ENCODE measurements at places on chromosomes 1 and 21.

DNA sequence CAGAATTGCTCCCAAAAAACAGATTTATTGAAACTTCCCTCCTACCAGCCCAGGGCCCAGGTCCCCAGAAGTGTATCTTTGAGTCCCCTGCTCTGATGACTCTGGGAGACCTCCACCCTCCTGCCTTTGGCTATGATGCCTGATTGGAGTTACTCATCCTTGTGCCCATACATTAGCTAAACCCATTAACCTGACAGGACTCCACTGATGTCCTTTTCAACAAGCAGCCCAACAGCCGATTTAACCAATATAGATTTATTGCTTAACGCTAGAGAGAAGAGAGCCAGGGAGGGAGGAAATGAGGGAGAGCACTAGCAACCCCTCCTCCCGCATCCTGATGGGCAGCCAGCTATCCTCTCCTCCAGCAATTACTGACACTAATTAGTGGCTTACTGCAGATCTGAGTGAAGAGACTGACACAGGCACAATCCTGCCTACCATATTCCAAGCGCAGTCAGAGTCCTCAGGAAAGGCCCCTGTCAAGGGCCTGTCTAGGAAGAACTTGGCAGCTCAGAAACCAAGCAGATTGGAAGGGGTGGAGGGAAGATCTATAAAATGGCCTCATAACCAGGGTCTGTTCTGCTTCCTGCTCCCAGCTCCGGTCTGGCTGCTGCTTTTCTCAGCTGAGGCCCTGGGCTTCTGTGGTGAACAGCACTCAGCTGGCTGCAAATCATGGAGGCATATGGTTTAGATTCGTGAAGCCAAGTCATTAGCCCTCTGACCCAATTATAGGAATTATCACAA, 484.5 kb upstream of the DAB1 start:
- no peaks in the 10 kb centered on the region for H3K36me3 ChIP-seq
- H3K27me3 ChIP-seq, result no peaks in the 10 kb centered on the region
- H3K4me3 ChIP-seq, result no peak overlapping the region
- no peaks in the 10 kb centered on the region for H3K4me1 ChIP-seq
- no peak for DNase-seq

DNA sequence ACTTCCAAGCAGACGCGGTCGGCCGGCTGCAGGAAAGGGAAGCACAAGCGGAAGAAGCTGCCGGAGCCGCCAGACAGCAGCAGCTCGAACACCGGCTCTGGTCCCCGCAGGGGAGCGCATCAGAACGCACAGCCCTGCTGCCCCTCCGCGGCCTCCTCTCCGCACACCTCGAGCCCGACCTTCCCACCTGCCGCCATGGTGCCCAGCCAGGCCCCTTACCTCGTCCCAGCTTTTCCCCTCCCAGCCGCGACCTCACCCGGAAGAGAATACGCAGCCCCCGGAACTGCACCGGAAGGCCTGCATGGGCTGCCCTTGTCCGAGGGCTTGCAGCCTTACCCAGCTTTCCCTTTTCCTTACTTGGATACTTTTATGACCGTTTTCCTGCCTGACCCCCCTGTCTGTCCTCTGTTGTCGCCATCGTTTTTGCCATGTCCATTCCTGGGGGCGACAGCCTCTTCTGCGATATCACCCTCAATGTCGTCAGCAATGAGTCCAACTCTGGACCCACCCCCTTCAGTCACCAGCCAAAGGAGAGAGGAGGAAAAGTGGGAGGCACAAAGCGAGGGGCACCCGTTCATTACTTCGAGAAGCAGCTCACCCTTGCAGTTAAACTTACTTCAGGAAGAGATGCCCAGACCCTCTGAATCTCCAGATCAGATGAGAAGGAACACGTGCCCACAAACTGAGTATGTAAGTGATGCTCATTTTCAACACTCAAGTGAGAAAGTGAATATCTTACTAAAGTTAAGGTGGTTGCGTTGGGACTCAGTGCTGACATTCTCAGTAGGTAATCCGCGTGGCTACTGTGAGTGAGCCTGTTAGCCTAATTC, 25.5 kb downstream of the UTS2 start:
- peaks cover 4% of the 10 kb centered on the region for H3K36me3 ChIP-seq
- H3K4me1 ChIP-seq, result peaks cover 4% of the 10 kb centered on the region

GRCh38 chr1:55156608-55157007, 58.6 kb downstream of the USP24 start:
- H3K36me3 ChIP-seq, result peaks cover 16% of the 10 kb centered on the region
- H3K4me3 ChIP-seq, result no peak overlapping the region
- no peaks in the 10 kb centered on the region for H3K27me3 ChIP-seq
- peaks cover 16% of the 10 kb centered on the region for H3K4me1 ChIP-seq
- no peak overlapping the region for H3K27ac ChIP-seq

GRCh38 chr21:43985690-43986251, 26.3 kb upstream of the TRAPPC10 start:
- no peak overlapping the region for H3K4me3 ChIP-seq
- H3K4me1 ChIP-seq, result peaks cover 36% of the 10 kb centered on the region
- H3K27me3 ChIP-seq, result no peaks in the 10 kb centered on the region
- H3K27ac ChIP-seq, result no peak overlapping the region

GRCh38 chr1:109912873-109913272, 2.2 kb downstream of the CSF1 start:
- no peak for DNase-seq
- peak overlapping the region; percentile 58 for H3K4me3 ChIP-seq
- peaks cover 15% of the 10 kb centered on the region for H3K4me1 ChIP-seq
- peak overlapping the region; percentile 84 for H3K27ac ChIP-seq
- no peaks in the 10 kb centered on the region for H3K27me3 ChIP-seq
- peaks cover 39% of the 10 kb centered on the region for H3K36me3 ChIP-seq

DNA sequence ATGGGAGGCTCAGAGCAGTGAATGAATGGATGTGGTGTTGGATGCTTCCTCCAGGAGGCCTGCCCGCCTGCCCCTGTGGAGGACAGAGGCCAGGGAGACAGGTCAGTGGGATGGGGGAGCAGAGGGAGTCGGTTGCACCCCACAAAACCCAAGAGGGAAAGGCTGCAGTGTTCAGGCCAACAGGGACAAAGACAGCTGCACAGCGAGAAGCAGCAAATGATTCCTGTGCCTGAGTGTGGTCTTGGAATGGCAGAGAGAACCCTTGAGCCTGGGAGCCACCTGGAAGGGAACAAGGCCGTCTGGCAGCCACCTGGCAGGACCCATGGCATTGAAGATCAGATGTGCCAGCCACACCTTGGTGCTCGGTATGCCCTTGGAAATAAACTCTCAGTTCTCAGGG, 8.1 kb downstream of the TFF3 start:
- H3K36me3 ChIP-seq, result no peaks in the 10 kb centered on the region
- peaks cover 15% of the 10 kb centered on the region for H3K27me3 ChIP-seq
- DNase-seq, result no peak
- no peak overlapping the region for H3K27ac ChIP-seq
- H3K4me3 ChIP-seq, result no peak overlapping the region
- peaks cover 7% of the 10 kb centered on the region for H3K4me1 ChIP-seq

DNA sequence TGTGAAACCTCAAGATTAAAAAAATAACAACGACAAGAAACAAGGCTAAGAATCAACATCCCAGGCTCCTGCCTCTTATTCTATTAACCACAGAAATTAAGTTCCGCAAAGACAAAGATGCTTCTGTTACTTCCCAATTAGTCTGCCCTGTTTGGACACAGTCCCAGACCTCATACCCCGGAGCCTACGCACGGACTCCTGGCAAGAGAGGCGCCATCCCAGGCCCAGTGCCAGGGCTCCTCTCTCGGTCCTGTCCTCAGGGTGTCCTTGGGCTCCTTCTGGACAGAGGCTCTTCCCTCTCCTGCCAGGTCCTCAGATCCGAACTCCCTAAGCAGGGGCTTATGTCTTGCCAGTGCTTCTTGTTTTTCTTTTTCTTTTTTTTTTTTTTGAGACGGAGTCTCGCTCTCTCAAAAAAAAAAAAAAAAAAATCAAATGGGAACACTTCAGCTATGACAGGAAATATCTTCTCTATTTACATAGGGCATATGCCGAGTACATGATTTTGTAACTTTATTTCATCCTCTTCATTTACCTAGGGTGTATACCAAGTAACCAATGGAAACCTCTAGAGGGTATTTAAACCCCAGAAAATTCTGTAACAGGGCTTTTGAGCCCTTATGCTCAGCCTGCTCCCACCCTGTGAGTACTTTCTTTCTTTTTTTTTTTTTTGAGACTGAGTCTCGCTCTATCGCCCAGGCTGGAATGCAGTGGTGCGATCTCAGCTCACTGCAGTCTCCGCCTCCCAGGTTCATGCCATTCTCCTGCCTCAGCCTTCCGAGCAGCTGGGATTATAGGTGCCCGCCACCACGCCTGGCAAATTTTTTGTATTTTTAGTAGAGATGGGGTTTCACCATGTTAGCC, 11.7 kb upstream of the ENO1 start:
- peak overlapping the region; percentile 73 for H3K27ac ChIP-seq
- H3K4me1 ChIP-seq, result peaks cover 29% of the 10 kb centered on the region
- H3K4me3 ChIP-seq, result no peak overlapping the region
- no peaks in the 10 kb centered on the region for H3K36me3 ChIP-seq

DNA sequence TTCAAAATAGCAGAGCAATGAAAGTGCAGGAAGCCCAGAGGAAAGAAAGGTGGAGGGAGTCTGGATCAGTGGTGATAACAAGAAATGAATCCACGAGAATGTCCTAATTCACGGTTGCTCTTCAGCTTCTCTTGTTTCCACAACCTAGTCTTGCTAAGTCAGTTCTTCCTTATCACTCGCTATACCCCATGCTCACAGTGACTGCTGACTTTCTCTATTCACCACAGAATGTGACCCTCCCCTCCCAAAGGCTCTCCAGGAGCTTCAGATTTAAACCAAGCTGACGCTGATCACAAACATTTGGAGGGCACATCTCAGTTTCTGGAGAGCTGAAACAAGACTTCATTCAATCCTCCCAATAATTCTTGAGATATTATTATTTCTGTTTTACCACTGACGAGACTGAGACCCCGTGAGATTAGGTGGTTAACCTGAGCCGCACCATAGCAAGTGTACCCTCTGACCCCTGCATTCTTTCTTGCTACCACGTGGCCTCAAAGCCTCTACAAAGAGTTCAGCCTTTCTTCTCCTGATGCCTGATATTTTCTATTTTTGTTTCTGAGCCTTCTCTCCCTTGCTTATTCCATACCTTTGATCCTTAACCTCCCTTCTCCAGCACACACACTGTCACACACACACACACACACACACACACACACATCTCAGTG, 10.7 kb upstream of the CCN1 start:
- no peaks in the 10 kb centered on the region for H3K4me1 ChIP-seq
- no peaks in the 10 kb centered on the region for H3K27me3 ChIP-seq

DNA sequence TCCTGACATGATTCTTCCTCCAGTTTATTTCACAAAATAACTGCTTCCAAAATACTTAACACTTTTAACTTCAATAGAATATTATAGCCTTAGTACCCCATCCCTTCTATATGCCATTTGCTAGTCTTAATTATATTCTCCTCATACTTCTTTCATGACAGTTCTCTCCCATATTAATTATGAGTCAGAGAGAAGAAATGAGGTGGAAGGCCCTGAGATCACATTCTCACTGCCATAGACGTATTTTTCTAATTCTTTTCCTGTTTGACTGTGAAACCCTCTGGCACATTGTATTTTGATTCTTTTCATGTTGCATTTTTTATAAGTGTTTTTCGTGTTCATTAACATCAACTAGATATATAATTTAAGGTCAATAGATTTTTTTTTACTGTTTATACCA, 88.4 kb downstream of the GTF2B start:
- H3K27me3 ChIP-seq, result no peaks in the 10 kb centered on the region
- no peak for DNase-seq
- peaks cover 19% of the 10 kb centered on the region for H3K4me1 ChIP-seq
- no peak overlapping the region for H3K4me3 ChIP-seq
- H3K27ac ChIP-seq, result no peak overlapping the region
- no peaks in the 10 kb centered on the region for H3K36me3 ChIP-seq

- no peak for DNase-seq
- no peaks in the 10 kb centered on the region for H3K36me3 ChIP-seq
- no peak overlapping the region for H3K27ac ChIP-seq
- no peaks in the 10 kb centered on the region for H3K27me3 ChIP-seq
- H3K4me1 ChIP-seq, result peaks cover 58% of the 10 kb centered on the region
- H3K4me3 ChIP-seq, result no peak overlapping the region
Measured at GRCh38 chr1:223840254-223840653, 5.5 kb downstream of the TP53BP2 start.

- DNase-seq, result no peak
- H3K36me3 ChIP-seq, result no peaks in the 10 kb centered on the region
- peaks cover 2% of the 10 kb centered on the region for H3K27me3 ChIP-seq
- no peak overlapping the region for H3K27ac ChIP-seq
- H3K4me1 ChIP-seq, result no peaks in the 10 kb centered on the region
Measured at GRCh38 chr1:180221462-180221861, 8.6 kb upstream of the LHX4 start.

DNA sequence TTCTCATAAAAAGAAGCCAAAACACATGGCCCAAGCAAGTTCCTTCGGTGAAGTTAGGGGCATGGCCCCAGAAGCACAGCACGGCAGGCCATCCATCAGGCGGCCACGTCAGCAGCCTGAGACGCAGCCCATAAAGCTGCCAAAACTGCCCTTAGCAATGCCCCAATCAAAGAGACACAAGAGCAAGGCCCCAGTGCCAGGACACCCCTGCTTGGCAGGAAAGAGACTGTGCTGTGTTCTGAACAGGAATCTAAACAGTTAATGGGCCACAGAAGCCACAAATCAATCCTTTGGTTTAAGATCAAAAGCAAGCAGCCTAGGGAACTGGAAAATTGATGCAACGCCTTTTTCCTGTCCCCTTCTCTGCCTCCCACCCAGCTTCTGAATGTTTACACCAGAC, 497.0 kb upstream of the USP24 start:
- H3K4me3 ChIP-seq, result no peak overlapping the region
- H3K27ac ChIP-seq, result no peak overlapping the region
- no peaks in the 10 kb centered on the region for H3K36me3 ChIP-seq
- no peaks in the 10 kb centered on the region for H3K27me3 ChIP-seq
- DNase-seq, result no peak

DNA sequence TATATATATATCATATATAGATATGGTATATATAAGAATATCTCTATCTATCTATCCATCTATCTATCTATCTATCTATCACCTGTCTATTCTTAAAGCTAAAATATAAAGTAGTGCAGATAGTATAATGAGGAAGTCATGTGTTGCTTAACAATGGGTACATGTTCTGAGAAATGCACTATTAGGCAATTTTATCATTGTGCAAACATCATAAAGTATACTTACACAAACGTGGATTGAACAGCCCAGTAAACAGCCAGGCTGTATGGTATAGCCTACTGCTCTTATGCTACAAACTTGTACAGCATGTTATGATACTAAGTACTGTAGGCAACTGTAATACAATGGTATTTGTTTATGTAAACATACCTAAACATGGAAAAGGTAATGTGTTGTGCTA, 621.0 kb upstream of the NCAM2 start:
- DNase-seq, result no peak
- no peaks in the 10 kb centered on the region for H3K27me3 ChIP-seq
- H3K36me3 ChIP-seq, result no peaks in the 10 kb centered on the region

GRCh38 chr1:192936313-192937018, 122.7 kb downstream of the UCHL5 start:
- no peaks in the 10 kb centered on the region for H3K4me1 ChIP-seq
- peak overlapping the region; percentile 9 for H3K27ac ChIP-seq
- no peak overlapping the region for H3K4me3 ChIP-seq
- no peak for DNase-seq
